Stimulated activated CD4-positive, alpha-beta T cell treated with anti-CD3 and anti-CD28 coated beads, Interleukin-4, amount 100 ng/mL, for 48 hours (primary cell): ENCODE measurements at places on chromosomes 16 and 17.

DNA sequence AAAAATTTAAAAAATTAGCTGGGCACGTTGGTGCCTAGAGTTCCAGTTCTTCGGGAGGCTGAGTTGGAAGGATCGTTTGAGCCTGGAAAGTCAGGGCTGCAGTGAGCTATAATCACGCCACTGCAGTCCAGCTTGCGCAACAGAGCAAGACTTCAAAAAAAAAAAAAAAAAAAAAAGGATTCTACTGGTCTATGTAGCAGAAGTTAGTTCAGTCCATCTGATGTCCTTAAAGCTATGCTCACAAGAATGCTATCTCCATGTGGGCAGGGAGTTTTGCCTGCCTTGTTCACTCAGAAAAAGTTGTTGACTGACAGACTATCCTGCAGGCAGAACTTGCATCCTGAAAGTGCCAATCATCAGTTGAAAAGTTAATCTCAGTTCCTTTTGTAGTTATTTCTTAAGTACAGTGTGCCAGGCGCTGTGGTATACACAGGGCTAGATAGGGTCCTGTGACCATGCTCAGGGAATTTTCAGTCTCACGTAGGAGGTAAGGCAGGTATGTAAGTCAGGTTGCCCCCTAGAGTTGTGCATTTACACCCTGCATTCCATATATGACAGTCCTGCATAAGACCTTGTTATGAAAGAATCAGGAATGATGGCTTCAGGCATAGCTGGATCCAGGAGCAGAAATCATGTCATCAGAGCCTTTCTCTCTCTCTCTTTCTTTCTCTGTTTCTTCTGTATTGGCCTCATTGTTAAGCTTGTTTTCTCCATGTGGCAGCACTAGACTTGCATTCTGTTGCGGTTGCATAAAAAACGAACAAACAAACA, 7.6 kb downstream of the SYT17 start:
- DNase-seq = no peak

- DNase-seq = no peak
These were observed at the start of gene SCARF1 for GRCh38 chr17:1645207-1646171. SCARF1 (minus strand) TSS chr17:1645732; CDS start chr17:1645697, 35 bp downstream.

GRCh38 chr16:79312502-79312901, 288.0 kb downstream of the MAF start:
- no peak for DNase-seq

DNA sequence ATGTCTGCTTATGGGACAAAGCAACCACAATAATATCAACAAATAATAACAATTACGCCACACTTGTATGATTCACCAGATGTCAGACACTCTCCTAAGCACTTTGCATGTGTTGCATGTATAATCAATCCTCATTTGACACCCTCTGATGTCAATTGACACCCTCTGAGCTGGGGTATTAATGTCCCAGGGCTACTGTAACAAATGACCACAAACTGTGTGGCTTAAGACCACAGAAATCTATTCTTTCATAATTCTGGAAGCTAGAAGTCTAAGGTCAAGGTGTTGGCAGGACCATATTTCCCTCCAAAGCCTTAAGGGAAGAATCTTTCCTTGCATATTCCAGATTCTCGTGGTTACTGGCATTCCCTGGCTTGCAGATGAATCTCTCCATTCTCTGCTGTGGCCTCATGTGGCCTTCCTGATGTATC, 112.7 kb downstream of the NPIPB5 start:
- no peak for DNase-seq

DNA sequence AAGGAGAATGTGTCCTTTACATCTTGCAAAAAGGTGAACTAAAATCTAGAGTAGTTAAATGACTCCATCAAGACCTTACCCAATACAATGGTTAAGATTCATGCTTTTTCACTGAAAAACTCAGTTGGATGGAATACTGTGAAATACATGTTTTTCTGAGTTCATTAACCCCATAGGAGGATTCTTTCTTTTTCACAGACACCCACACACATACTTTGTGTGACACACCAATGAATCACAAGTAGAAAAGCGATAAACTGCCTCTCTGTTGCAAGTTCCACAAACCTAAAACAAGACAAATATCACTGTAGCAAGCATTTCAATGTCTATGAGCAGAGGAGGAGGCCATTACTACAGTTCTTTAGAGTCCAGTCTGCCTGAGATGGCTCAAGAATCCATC, 258.8 kb upstream of the CDH5 start:
- DNase-seq = no peak

GRCh38 chr17:42016941-42017865, at the start of gene DNAJC7:
DNAJC7 (minus strand) TSS chr17:42017439; CDS start chr17:42017416, 23 bp downstream.
- DNase-seq = peak; percentile 82

DNA sequence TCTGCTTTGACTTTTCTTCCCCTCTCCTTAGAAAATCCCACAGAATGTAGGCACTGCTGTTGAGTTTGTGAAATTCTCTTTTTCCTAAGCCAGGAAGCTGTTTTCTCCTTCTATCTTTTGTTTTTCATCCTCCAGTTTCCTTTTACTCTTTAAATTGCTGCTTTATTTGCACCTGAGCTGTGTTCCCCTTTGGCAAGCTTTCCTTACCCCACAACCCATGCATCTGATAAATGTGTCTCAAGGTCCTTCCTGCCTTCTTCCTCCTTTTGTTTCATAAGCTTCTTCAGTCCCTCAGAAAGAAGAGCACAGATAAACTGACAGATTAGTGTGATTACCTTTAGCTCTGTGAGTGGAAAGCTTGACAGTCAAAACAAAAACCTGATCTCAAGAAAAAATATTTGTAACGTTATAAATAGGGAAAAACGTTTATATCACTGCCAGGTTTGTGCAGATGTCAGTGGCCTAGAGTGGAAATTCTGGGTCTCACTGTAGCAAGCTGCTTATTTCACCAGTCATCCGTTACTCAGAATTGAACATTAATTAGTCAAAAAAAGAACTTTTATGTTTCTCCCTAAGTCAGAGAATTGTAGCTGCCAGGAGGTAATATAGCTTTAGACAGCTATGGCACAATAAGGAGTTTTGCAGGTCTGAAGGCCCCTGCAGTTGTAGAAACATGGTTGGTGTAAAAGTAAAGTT, 23.6 kb downstream of the GSDMB start:
- no peak for DNase-seq

DNA sequence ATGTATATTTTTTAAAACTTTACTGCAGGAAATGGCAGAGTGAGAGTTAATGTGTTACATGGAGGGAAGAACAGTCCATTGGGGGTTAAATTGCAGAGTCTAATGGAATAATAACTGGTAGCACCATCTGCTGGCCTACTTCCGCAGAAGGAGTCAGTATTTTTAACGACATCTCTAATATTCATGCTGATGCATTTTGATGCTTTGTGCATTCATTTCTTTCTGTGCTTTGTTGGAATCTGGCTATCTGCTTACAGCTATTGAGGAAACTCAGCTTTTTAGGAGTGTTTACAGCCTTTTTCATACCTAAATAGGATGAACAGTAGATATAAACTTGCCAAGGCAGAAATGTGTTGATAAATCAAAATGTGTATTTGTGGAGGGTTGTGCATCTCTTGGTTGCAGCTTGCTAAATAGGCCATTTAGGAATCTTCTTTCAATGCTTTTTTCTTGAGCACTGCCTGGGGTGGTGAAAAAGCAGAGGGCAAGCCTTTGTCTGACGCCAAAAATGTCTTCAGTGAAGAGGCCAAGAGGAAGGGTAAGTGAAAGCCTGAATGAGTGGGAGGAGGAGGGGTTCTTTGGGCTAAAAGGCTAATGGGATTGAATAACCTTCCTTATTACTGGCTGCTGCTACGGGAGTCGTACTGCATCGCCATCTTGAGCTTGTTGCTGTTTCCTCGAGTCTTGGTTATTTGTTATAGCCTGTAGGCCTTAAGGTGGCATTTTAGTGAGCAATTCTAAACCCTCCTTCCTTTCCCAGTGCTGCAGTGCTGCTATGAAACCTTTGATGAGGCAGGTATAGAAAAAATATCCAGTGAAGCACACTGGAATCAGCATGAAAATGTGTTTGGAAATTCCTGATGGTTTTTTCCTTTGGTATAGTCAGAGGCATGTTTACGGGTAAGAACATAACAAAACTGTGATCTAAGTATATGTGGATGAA, 153.3 kb downstream of the CHD9 start:
- DNase-seq = no peak

DNA sequence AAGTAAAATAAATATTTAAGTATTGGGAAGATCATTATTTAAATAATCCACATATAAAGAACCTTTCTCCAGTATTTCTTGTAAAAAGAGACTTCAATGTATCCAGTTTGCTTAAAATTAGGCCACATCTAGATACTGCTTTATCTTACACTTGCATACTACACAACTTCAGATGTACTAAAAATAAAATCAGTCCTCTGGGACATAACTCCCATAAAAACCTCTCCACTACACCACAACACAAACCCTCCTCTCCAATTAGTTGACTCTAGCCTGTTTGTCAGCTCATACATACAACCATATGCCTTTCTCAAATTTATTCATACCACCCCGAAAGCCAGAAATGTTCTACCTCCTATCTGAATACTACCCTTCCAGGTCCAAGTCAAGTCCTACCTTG, 21.6 kb downstream of the SPOP start:
- DNase-seq = no peak

DNA sequence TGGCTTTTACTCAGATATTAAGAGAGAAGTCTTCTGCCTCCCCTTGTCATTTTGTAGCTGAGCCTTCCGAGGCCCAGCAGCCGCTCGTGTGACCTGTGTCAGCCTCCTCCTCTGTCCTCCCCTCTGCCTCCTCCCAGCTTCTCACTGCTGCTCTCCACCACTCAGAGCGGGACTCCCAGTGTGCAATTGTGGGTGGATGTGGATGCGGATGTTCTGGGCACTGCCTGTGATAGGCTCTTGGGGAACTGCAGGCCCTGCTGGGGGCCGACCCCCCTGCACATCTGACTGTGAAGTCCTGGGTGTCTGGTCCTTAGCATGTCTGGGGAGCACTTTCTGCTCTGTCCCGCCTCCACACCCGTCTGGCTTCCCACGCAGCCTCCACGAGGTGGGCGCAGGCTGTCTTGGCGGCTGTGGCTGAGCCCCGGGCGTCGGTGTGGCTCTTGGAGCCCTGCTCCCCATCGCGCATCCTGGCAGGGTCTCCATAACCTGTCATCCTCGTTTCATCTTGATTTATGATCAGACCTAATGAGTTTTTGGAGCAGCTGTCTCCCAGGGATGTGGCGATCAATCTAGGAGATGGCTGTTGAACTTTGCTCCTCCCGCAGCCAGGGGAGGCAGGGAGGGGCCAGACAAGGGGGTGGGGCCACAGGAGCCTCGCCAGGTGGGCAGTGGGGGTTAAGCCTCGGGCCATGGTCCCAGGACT, 28.1 kb downstream of the GRIN2C start:
- DNase-seq = no peak

- DNase-seq = no peak
These were observed 6.4 kb downstream of the AOC3 start for GRCh38 chr17:42857389-42857788.

- DNase-seq = no peak
These were observed 11.4 kb downstream of the ARSG start for GRCh38 chr17:68302666-68303065.

GRCh38 chr17:65332375-65332774, 195.2 kb downstream of the RGS9 start:
- no peak for DNase-seq

- no peak for DNase-seq
These were observed 6.7 kb upstream of the LPO start for GRCh38 chr17:58231641-58232040.

DNA sequence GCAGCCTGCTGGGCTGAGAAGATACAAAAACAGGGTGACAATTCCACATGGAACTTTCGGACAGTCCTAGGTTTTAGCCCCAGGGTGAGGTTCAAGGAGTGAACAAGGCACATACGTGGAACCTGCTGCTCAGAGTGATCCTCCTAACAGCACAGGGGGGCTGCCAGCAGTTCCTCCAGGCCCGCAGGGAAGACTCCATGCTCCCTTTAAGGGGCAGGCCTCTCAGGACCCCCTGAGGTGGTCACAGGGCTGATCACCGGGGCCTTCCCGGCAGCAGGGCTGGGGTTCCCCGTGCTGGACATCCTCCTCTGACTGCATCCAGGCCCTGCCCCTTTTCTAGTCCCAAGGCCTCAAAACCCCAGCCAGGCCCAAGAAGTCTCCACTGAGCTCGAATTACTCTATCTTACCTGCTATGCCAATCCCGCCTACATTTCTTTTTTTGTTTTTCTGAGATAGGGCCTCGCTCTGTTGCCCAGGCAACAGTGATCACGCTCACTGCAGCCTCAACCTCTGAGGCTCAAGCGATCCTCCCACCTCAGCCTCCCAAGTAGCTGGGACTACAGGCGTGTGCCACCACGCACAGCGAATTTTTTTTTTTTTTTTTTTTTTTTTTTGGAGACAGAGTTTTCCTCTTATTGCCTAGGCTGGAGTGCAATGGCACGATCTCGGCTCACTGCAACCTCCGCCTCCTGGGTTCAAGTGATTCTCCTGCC, 10.4 kb downstream of the CANT1 start:
- no peak for DNase-seq

DNA sequence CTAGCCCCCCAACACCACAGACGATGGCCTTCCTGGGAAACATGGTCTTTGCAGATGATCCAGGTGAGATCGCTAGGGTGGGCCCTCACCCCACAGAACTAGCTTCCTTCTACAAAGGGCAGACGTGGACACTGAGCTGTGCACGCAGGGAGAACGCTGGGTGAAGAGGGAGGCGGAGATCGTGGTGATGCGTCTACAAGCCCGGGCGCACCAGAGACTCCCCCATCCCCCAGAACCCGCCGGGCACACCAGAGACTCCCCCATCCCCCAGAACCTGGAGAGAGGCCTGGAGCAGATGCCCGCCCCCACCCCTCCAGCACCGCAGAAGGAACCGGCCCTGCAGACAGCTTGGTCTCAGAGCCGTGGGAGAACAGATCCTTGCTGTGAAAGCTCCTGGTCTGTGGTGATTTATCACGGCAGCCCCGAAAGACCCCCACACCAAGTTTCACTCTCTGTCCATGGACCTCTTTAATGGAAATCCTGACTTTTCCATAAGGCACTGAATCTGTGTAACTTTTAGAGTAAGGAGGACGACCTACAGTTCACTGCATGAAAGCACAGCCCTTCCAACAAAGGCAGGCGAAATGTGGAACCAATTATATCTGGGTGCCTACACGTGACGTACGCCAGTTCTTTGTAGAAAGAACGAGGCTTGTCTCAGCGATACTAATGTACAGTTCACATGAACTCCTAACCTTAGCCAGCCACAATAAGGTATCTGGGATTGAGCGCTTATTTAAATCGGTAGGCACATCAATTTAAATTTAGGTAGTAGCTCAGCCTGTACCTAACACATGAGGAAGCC, 88.5 kb downstream of the ANKRD11 start:
- no peak for DNase-seq

DNA sequence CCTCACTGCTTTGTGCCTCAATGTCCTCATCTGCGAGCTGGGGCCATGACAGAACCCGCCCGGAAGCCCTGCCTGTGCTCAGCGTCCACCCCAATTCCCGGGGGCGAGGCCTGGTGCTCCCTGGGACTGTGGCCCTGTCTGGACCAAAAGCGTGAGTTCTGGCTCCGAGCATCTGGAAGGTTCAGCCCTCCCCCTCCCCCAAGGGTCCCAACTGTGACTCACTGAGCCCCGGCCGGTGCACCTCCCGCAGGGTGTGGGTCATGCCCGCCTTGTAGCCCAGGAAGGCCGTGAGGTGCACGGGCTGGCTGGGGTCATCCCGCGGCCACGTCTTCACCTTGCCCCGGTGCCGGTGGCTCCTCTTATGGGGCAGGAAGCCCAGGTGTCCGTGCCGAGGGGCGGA, 755 bp downstream of the RPL3L start:
- DNase-seq = no peak
